ENCODE measurements at places on chromosomes 6 and 20.
A peak's percentile ranks its signal among the peaks of the same experiment; 100 is the strongest.

DNA sequence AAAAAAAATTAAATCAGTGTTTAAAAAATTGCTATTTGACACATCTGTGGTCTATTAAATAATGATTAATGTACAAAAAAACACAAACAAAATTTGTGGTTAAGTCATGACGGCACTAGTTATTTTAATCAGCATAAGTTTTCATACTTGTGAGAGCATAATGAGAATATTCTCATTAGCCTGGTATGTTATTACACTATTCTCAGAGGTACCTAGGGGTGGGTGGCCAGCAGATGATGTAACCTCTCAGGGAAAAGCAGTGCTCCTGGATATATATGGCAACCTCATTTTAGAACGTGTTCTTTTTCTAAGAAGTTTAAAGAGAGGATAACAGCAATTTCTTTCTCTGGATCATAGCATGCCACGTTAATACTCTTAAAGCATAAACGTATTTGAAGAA is 109.2 kb downstream of the GJA1 start:
- no peak for DNase-seq

- no peak for DNase-seq
Observed at GRCh38 chr20:21812379-21812778, 106.9 kb downstream of the PAX1 start.

DNA sequence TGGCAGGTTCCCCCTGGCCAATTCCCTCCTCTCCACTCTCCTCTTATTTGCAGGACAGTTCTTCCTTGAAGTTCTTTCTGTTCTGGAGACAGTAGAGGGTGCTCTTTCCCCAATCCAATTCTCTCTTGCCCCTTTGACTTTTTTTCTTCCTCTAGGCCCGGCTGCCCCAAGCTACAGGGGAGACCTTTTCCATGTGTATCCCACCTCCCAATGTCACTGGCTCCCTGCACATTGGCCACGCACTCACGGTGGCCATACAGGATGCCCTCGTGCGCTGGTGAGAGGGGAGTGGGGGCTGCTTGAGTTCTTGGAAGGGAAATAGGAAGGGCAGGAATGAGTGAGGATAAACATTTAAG is 1.5 kb downstream of the VARS2 start:
- DNase-seq: peak; percentile 7

- no peak for DNase-seq
Observed at GRCh38 chr20:38557174-38557573, 23.8 kb upstream of the ADIG start.

- DNase-seq: no peak
Observed at GRCh38 chr6:17167327-17167979, 65.6 kb downstream of the STMND1 start.

DNA sequence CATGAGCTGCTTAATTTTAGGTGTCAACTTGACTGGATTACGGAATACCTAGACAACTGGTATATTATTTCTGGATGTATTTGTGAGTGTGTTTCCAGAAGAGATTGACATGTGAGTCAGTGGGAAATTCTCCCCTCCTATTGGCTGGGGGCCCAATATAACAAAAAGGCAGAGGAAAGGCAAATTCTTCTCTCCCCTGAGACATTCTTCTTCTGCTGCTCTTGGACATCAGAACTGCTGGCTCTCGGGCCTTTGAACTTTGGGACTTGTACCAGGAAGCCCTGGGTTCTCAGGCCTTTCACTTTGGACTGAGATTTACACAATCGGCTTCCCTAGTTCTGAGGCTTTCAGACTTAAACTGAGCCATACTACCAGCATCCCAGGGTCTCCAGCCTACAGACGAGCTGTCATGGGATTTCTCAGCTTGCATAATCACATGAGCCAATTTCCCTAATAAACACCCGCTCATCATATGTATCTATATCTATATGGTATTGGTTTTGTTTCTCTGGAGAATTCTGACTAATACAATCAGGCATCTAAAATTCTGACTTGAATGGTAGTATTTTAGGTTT is 7.6 kb upstream of the BTN3A3 start:
- DNase-seq: no peak

DNA sequence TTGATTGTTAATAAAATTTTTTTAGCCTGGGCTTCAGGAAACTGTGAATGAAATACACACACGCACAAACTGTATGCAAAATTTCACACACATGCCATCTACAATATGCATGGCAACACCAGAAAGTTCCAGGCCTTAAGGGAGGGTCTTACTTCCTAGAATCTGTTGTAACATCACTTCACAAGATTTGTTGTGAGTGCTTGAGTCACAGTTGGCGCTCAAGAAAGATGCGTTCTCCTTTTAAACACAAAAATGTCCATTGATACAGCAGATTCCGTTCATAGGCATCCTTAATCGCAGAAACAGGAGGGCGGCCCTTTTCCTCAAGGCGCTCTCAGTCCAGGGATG is 485 bp upstream of the RTF2 start:
- no peak for DNase-seq

DNA sequence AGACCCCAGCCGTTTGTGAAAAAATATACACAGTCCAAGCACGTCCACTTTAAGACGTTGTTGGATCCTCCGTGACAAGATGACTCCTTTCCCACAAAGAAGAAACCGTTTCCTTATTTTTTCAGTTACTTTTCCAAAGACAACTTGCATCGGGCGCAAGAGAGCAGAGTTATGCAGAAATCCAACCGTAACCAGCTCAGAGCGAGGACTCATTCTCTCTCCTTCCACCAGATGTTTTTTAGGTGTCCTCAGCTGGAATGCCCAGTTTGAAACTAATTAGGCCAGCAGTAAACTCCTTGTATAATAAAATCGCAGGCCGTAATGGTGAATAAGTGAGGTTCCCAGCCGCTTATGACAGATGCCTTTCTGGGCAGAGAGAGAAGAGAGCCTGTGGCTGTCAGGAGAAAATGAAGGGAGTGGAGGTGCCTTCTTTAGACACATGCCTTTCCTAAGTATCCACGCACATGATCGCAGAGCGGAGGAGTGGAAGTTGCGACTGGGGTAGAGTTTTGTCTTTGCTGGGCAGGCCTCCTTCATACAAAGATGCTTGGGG is 2.8 kb downstream of the EYA2 start:
- no peak for DNase-seq

- DNase-seq: no peak
Observed at GRCh38 chr20:6057691-6058090, 3.8 kb upstream of the LRRN4 start.

GRCh38 chr6:17869753-17870050 is 117.7 kb downstream of the KIF13A start:
- DNase-seq: no peak

Measured in NCI-H2029 treated with DMSO at 0.1 percent for 48 hours (cell line).